NCI-H2081 (cell line): ENCODE measurements at places on chromosomes 3 and 15.

GRCh38 chr15:71248386-71248785 lies 133.1 kb downstream of the THSD4 start:
- peak; percentile 19 for DNase-seq

GRCh38 chr3:82163907-82164520 lies 402.6 kb upstream of the GBE1 start:
- DNase-seq: no peak

GRCh38 chr15:92657486-92657885 lies 1.9 kb upstream of the FAM174B start:
- DNase-seq: no peak

DNA sequence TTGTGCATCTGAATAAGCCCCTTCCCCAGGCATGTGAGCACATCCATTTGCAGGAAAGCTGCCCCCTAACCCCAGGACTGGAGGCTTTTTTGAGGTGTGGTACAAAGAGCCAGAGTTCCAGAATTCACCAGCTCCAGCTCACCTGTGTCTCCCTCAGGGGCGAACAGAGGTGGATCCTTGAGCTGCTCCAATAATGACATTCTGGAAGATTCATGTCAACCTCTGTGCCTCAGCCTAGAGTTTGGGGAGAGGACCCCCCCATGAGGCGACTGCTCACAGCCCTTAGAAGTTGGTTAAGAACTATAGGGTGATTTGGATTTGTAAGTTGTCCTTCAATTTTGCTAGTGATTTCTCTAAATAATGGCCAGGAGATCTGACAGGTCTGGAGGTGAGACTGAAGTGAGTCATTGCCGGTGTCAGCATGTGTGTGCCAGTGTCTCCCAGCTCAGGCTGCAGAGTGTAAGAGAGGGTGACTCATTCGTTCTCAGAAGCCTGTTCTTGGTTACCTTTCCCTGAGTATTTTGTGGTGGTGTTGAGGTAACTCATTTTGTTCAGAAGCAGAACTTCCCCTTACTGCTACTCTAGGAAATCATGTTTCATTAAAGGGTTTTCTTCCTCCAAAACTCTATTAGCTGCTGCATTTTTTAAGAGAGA lies 136.9 kb upstream of the TOPAZ1 start:
- no peak for DNase-seq

- DNase-seq: no peak
Observed at GRCh38 chr15:72475674-72476073, 1.5 kb downstream of the ARIH1 start.

- no peak for DNase-seq
Observed at GRCh38 chr3:10280177-10280529, 12.6 kb downstream of the GHRL start.

DNA sequence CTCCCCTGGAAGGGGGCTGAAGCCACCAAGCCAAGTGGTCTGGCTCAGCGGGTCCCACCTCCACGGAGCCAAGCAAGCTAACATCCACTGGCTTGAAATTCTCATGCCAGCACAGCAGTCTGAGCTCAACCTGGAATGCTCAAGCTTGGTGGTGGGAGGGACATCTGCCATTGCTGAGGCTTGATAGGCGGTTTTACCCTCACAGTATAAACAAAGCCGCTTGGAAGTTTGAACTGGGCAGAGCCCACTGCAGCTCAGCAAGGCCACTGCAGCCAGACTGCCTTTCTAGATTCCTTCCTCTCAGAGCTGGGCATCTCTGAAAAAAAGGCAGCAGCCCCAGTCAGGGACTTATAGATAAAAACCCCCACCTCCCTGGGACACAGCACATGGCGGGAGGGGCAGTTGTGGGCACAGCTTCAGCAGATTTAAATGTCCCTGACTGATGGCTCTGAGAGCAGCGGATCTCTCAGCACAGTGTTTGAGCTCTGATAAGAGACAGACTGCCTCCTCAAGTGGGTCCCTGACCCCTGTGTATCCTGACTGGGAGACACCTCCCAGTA lies 23.2 kb upstream of the IGSF10 start:
- no peak for DNase-seq

DNA sequence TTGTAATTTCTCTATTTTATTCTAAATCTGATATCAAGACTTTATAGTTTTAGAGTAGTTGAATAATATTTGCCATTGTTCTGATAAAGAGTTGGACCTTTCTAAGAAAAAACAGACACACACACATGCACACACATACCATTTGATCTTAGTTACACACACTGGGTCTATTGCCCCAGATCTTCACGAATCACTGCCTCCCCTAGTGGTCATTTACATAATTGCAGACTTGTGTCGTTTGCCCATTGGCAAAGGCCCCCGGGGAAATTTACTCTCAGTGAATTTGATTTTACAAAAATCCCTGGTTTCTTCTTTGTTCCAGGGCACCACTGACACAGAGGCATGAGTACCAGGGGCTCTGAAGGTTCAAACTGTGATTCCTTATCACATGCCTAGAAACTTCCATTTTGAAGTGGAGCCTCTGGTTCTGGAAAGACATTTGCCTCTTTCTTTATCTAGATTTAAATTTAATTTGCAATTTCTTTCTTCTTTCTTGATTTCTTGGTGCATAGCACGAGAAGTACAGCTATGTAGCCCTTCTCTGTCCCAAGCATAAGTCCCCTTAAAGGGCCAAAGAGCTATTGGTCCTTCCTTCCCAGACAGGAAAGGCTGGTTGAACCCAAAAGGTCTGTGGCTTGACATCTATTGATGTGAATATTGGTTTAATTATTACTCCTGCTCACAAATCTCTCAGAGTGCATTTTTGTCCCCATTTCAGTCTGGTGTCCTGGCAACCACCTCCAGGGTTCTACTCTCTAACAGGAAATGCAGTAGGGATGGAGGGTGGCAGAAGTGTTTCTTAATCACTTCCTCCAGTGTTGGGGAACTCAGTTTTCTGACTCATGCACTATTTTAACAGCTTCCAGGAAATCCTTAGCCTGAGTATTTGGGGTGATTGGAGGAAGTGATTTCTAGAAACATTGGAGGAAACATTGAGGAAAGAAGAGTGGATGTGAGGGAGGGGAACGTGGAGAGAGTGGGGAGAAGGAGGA lies 32.4 kb upstream of the SLC6A11 start:
- DNase-seq: peak; percentile 10

DNA sequence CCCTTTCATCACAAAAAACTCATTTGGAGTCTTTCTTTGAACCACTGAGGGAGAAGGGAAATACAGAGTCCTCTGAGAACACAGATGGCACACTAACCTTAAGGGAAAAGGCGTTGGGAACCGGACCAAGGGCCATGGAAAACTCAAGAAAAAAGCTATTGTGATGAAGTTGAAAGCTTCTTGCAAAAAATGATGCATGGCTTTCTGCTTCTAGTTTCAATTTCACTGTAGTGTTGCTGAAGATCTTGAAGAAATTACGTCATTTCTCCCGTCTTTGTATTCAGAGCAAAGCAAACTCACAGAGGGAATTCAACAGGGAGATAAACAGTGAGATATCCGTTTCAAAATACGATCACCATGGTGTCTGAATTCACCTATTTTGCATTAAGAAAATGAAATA lies 642.3 kb upstream of the ADAMTS9 start:
- no peak for DNase-seq

GRCh38 chr15:33135355-33135781 lies 59.1 kb downstream of the FMN1 start:
- DNase-seq: no peak

GRCh38 chr15:39680868-39681267 lies 100.0 kb downstream of the THBS1 start:
- DNase-seq: no peak

- DNase-seq: no peak
Observed at GRCh38 chr3:102248981-102249705, 185.7 kb upstream of the ZPLD1 start.

- DNase-seq: no peak
Observed at GRCh38 chr15:70786996-70787395, 23.6 kb upstream of the UACA start.

GRCh38 chr3:84772841-84773240 lies 185.9 kb upstream of the CADM2 start:
- peak; percentile 8 for DNase-seq

DNA sequence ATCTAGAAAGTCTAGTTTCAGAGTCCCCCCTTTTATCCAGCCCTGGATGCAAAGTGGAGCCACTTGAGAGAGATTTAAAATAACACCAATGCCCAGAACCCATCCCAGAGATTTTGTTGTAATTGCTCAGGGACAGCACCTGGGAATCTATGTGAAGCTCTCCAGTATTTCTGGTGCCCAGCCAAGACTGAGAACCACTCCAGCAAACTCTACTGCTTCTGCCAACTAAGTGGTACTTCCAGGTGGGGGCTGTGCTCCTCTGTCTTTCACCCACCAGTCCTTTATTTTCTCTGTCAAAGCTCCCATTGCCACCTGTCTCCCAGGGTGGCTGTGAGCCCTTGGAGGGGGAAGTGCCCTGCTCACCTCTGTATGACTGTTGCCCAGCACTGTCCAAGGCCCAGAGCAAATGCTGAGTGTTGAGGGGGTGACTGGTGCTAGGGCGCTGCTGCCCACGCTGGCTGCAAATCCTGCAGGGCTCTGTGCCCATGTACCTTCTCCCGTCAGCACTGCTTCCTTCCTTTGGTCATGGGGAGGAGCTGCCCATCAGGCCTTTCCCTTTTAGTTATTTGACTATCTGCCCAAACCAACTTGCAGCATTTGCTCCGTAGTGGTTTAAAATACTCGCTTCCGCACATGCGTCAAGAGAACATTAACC lies 9.4 kb downstream of the CLSTN2 start:
- DNase-seq: no peak

DNA sequence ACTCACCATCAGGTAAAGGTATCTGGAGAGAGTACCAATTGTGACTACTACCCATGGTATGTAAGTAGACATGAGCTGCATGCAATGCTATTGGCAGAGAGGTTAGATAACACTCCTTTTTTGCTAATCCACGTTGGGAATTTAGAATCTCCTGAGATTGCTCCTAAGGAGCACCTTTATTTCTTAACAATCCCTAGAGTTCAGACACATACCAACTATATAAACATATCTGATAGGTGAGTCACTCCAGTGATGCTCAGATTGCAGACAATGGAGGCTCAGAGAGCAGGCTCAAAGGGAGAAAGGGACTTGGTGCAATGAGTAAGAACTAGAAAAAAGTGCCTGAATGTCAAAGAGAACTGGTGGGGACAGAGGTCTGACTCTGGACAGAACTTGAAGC lies 47.0 kb upstream of the LRRFIP2 start:
- DNase-seq: no peak

GRCh38 chr3:48240000-48240963 lies 622 bp upstream of the ZNF589 start:
- DNase-seq: no peak

DNA sequence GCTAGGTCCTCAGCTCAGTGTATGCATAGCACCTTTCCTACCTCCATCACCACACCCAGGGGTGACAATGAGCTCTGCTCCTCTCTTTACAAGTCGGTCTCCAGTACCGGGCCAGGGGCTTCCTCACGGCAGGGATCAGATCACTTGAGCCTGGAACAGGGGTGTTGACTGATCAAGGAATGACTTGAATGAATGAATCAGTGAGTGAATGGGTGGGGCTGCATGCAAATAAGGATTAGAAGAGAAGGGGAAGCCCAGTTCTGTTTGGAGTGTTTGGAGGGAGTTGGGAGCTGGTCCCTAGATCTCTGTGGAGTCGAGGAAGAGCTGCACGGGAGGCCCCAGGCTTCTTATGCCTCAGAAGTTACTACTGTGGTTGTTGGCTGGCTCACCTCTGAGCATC lies 87.0 kb downstream of the TMEM266 start:
- DNase-seq: no peak

DNA sequence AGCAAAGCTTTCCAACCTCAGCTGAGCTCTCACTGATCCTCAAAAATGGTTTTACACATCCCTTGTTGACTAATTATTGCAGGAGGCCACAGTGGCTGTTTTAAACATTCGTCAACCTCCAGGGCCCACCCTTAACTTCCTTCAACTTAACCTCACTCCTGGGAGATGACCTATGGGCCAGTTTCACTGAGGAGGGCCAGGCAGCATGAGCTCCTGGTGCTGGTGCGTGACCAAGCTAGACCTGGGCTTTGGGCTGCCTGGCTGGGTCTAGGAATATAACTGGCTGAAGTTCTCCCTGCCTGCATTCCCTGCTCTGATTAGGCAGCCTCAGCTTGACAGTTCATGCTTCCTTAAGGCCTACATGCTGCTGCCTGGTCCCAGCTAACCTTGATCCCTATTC lies 273.7 kb upstream of the ATP11B start:
- DNase-seq: no peak

- DNase-seq: no peak
Observed at GRCh38 chr3:171986757-171987518, 52.4 kb upstream of the FNDC3B start.

GRCh38 chr3:184565421-184566211 lies 4.0 kb downstream of the EPHB3 start:
- DNase-seq: peak; percentile 58

GRCh38 chr3:132499071-132499470 lies 81.8 kb downstream of the DNAJC13 start:
- no peak for DNase-seq

DNA sequence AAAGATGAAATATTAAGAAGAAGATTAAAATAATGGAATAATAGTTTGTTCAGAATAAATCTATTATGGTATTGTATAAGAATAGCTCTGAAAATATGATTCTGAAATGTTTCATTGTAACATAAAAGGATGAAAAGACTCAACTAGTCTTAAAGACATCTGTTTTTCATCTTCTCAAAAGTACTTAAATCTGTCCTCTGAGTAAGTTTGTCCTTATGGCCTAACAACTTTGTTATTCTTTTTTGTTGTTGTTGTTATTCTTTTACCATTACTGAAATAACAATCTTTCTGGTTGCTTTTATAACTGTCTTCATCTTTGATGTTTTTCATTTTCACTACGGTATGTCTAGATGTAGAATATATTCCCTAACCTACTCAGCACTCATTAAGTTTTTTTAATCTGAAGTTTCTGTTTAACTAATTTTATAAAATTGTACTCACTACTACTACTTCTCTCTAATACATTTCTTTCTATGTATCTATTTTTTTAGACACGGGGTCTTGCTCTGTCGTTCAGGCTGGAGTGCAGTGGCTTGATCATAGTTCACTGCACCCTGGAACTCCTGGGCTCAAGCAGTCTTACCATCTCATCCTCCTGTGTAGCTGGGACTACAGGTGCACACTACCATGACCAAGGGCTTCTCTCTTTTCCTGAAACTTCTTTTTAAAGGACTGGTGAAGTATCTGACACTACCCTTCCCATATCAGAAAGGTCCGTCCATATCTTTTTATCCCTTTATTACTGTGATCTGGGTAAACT lies 240.7 kb downstream of the PCCB start:
- DNase-seq: no peak

GRCh38 chr3:4270720-4271119 lies 32.4 kb upstream of the SETMAR start:
- no peak for DNase-seq

DNA sequence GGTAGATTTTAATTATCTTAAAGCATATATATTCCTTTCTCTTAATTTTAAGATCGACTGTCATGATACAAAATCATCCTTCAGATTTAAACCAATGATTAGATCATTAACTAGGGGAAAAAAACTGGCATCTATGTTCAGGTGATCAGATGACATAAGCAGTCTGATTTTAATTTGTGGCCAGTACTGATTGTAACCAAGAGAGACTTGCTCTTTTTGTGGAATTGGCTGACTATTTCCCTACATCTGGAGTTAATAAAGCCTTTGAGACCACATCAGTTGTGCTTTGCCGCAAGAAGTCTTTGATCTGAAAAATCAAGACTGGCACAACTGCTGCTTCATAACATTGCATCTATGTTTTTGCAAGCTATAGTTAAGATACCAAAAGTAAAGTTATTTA lies 148.4 kb upstream of the CGNL1 start:
- DNase-seq: peak; percentile 15

- no peak for DNase-seq
Observed at GRCh38 chr3:30007668-30008067, 598.7 kb upstream of the TGFBR2 start.

GRCh38 chr3:180176059-180176458 lies 139.3 kb upstream of the PEX5L start:
- no peak for DNase-seq

- DNase-seq: no peak
Observed at GRCh38 chr3:187746442-187747281, 1.4 kb upstream of the BCL6 start.
